Vagina (tissue), 2 donors: ENCODE measurements at places on chromosomes 6 and 20.

DNA sequence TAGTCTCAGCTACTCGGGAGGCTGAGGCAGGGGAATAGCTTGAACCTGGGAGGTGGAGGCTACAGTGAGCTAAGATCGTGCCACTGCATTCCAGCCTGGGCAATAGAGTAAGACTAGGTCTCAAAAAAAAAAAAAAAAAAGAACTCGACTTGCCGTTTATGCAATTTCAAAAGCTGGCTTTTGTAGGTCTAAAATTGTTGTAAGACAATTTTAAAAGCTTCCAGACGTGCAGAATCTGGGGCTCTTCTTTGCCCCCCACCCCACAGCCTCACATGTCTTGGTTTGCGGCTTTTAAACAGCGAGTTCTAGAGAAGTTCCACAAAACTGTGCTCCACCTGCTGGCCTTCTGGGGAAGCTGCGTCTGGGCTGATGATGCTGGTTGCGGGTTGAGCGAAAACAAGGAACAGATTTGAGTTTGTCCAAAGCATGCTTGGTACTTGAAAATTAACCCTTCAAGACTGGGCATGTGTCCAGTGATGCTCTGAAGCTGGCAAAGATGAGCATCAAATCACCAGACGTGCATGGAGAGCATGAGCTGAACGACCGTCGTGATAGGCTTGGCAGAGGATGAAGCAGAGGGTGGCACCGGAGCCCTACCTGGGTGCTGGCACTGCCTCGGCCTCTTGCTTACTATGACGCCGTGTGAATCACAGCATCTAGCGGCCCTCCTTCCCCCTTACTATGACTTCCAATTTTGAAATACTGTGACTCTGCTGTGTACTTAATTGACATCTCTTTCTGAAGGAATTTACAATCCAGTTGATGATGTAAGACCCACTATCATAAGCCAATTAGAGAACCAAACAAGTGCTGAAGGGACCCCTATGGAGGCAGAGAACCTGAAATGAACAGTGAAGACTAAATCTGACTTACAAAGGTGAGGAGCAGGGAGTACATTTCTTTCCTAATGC, 171.4 kb downstream of the GMPR start:
- DNase-seq, result no peak

- DNase-seq, result no peak
These were observed 29.4 kb downstream of the RAET1L start for GRCh38 chr6:149995971-149996370.

DNA sequence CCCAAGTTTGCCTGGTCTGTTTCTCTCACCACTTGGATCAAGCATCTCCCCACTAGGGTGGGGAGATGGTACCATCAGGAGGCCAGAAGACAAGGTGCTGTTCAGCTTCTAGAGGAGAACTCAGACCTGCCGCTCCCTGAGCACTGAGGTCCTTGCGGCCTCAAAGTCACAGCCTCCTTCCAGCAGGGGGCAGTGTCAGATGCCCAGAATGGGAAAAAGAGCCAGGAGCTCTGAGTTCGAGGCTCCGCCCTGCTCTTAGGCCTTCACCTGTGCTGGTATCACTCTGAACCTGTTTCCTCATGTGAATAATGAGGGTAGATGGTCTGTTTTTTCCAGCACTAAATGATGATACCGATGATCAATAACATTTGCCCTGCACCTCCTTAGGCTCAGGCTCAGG, 68.7 kb downstream of the TOX2 start:
- no peak for DNase-seq

DNA sequence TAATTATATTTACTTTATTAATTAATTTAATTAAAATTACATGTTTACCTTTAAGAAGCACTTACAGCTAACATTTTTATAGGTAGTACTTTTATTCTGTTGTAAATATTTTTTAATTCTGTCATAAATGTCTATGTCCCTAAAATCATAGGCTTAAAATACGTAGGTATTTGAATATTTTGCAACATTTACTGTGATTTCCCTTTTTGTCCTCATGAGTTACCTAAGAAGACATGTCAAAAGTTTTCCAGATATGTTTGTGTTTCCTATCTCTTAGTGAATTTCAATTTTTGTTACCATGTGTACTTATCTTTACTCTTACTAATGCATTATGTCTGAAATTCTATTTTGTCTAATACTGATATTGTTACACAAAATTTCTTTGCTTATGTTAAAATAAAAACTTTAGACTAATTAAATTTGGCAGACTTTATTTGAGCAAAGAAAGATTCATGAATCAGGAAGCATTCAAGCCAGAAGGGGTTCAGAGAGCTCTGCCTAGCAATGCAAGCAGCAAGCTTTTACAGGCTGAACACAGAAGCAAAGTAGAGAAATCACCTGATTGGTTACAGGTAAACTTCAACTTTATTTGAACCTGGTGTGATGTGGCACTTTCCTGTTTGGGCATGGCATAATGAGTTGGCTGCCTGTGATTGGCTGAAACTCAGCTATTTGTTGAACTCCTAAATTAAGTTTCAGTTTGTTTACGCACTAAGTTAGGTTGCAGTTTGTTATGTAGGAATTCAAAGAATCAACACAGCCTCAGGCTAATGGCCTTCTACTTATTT, 123.2 kb upstream of the TMEM170B start:
- DNase-seq, result no peak

GRCh38 chr6:146595972-146596731, 2.6 kb upstream of the ADGB start:
- no peak for DNase-seq

DNA sequence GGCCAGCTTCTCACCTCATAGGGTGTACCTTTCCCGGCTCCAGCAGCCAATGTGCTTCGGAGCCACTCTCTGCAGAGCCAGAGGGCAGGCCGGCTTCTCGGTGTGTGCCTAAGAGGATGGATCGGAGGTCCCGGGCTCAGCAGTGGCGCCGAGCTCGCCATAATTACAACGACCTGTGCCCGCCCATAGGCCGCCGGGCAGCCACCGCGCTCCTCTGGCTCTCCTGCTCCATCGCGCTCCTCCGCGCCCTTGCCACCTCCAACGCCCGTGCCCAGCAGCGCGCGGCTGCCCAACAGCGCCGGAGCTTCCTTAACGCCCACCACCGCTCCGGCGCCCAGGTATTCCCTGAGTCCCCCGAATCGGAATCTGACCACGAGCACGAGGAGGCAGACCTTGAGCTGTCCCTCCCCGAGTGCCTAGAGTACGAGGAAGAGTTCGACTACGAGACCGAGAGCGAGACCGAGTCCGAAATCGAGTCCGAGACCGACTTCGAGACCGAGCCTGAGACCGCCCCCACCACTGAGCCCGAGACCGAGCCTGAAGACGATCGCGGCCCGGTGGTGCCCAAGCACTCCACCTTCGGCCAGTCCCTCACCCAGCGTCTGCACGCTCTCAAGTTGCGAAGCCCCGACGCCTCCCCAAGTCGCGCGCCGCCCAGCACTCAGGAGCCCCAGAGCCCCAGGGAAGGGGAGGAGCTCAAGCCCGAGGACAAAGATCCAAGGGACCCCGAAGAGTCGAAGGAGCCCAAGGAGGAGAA, 10.5 kb downstream of the GNAS-AS1 start:
- no peak for DNase-seq

DNA sequence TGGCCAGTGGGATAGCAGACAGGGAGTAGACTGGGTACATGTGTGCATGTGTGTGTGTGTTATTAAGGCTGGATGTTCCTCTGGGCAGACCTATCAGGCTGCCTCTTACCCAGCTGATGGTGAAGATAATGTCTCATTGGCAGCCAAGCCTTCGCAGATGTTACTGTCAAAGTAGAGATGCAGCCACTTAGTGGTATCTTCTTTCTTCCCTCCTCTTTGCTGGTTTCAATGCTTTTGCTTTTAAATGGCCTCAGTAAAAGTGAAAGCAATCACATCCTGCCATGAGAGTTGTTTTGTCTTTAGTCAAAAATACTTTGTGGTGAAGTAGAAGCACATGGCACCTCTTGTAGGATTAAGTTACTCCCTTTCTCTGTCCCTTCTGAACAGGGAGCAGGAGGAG, 57.5 kb downstream of the SNRNP48 start:
- DNase-seq, result no peak

GRCh38 chr6:137708481-137708880, 158.6 kb upstream of the TNFAIP3 start:
- DNase-seq, result no peak

- DNase-seq, result no peak
These were observed 533 bp downstream of the CFB start for GRCh38 chr6:31946370-31946885.

GRCh38 chr6:36478051-36478526, 35.3 kb downstream of the KCTD20 start:
- DNase-seq, result no peak

GRCh38 chr6:147722158-147722557, 213.7 kb downstream of the SAMD5 start:
- no peak for DNase-seq

DNA sequence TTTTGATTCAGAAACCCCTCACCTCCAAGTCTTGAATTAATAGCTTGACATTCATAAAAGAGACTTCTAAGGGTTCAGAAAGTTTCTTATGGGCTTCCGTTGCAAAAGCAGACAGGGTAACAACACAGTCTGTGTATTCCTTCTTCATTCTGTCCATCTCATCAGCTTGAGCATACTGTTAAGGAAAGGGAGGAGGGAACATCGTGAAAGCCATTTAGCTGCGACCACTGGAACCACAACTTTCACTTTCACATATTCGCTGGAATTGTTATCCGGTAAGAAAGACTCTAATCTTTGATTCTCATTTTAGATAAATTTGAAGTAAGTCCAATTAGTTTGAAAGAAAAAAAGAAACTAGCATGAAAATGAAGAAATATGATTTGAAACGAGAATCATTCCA, 174.4 kb downstream of the SYNE1 start:
- DNase-seq, result no peak

DNA sequence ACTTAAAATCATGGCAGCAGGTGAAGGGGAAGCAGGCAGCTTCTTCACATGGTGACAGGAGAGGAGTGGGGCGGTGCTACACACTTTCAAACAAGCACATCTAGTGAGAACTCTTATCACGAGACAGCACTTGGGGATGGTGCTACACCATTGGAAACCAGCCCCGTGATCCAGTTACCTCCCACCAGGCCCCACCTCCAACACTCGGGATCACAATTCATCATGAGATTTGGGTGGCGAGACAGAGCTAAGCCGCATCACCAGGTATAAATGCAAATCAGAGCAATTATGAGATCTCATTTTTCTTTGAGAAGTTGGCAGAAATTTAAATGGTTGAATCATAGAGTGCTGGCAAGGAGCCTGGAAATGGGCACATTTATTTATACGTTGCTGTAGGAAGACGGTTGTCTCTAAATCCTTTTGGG, 31.4 kb downstream of the IGF2R start:
- no peak for DNase-seq

DNA sequence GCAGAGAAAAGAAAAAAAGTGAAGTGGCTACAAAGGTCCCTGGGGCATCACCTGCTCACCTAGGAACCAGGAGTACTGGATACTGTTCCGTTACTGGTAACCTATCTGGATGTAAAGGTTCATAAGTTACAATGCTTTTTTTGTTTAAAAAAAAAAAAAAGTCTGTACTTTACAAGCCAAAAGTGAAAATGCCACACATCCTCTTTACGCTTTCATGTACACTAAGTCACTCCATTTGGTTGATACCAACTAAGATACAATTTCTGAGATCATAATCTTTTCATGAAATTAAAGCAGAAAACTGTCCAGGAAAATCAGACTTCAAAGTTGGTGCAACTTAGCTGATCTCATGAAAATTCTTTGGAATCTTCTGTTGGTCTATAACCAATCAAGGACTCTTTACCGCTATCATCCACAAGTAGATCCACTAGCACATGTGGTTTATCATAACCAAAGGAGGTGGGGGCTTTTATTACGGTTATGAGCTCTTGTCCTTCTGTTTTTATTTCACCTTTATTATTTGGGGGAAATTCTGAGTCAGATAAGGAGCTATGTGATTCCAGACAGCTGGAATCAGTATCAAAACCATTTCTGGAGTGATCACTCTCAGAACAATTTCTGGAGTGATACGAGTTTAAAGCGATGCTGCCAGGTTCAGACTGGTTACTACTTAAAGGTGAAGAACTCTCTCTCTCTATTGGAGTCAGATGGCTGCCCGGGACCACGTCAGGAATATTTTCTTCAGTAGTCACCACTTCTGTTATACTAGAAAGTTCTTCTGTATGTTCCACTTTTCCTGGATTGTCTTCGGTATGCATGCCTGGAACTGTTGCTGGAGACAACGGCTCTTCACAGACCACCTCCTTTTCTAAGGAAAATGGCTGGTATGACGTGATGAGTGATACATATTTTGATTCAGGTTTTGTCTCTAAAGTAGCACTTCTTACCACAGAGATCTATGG, 21.2 kb downstream of the IFNGR1 start:
- DNase-seq, result no peak

DNA sequence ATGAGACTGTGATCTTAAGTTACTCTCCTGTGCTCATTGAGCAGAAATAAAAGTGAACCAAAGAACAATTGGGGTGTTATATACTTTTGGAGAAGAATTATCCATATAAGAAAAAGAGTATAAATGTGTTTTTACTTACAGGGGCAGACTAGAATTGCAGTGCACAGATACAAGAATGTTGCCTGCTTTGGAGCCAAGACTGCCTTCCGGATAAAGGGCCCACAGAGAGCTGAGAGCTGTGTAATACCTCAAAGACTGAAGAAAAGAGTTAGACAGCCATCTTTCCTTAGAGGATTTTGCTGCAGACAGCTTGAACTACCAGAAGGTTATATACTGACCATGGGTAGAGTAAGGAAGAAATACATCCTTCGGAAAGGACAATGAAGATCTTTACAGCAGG, 1235.5 kb upstream of the CITED2 start:
- DNase-seq, result no peak

DNA sequence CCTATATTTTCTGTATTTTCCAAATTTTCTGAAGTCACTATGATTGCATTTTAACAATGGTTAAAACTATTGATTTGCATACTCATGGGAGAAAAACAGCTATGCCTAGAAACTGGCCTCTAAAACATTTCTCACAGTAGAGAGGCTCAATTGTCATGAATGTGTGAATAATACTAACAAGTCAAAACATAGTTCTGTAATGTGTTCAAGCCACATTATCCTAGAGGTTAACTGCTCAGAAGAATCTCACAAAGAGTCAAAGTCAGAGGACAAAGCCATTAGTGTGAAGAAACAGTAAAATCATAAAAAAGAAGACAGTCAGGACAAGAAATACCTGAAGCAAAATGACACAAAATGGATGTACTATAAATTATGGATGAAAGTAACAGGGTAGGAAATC, 12.5 kb upstream of the ALDH8A1 start:
- DNase-seq, result no peak

GRCh38 chr6:68192988-68193387, 442.1 kb upstream of the ADGRB3 start:
- DNase-seq, result no peak
